Astrocyte (in vitro differentiated cells and primary cell): ENCODE measurements at places on chromosomes 2 and 18. TPM values are rescaled to one million over a fixed set of nuclear protein-coding genes. Genes with fewer than 3 reads are reported as not detected.

GRCh38 chr2:104890685-104891069 lies 36.8 kb downstream of the POU3F3 start:
- H3K27ac ChIP-seq = no peak overlapping the region
- no peaks in the 10 kb centered on the region for H3K36me3 ChIP-seq
- H3K4me1 ChIP-seq = no peaks in the 10 kb centered on the region
- H3K4me3 ChIP-seq = no peak overlapping the region

DNA sequence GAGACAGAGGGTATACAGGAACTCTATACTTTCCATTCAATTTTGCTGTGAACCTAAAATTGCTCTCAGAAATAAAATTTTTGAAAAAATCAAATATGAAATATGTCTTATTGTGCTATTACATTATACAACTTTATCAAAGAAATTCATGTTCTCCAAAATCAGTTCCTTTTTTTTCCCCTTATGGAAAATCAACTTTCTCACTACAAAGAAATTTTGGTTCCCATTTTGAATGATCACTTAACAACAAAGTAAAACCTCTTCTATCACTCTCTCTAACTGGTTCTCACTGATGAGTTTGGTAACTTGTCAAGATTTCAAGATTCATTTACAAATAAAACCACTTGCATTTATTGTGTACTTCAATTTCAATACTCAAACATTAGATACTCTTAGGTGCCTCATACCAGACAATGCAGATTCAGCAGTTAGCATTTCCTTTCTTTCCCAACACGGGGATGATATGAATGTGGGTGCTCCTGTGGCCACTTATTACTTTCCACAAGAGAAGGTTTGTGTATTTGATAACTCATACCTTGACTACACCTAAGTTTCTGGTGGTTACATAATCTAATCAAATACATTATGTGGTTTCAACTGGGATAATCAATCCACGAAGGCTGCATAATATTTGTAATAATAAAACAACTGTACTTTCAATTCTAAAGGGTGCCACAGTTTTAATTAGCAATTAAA lies 6.4 kb downstream of the PSME4 start:
- H3K4me1 ChIP-seq = peaks cover 13% of the 10 kb centered on the region
- DNase-seq = no peak
- H3K27ac ChIP-seq = no peak overlapping the region
- H3K4me3 ChIP-seq = no peak overlapping the region

DNA sequence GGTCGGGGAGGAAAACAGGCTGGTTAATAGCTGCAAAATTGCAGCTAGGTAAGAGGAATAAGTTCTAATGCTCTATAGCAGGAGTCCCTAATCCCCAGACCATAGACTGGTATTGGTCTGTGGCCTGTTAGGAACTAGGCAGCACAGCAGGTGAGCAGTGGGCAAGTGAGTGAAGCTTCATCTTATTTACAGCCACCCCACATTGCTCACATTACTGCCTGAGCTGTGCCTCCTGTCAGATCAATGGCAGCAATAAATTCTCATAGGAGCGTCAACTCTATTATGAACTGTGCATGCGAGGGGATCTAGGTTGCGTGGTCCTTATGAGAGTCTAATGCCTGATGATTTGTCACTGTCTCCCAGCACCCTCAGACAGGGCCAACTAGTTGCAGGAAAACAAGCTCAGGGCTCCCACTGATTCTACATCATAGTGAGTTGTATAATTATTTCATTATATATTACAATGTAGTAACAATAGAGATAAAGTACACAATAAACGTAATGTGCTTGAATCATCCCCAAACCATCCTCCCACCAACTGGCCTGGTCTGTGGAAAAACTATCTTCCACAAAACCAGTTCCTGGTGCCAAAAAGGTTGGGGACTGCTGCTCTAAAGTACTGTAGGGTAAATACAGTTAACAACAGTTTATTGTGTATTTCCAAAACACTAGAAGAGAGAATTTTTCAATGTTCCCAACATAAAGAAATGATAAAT lies 91.7 kb upstream of the TFCP2L1 start:
- peak; percentile 43 for DNase-seq
- peaks cover 4% of the 10 kb centered on the region for H3K4me1 ChIP-seq
- peaks cover 8% of the 10 kb centered on the region for H3K36me3 ChIP-seq
- H3K27me3 ChIP-seq = no peaks in the 10 kb centered on the region
- no peak overlapping the region for H3K4me3 ChIP-seq

GRCh38 chr2:237727363-237727762 lies 71.2 kb upstream of the RBM44 start:
- no peak overlapping the region for H3K27ac ChIP-seq
- H3K4me3 ChIP-seq = no peak overlapping the region
- peaks cover 34% of the 10 kb centered on the region for H3K4me1 ChIP-seq
- no peak for DNase-seq
- H3K27me3 ChIP-seq = no peaks in the 10 kb centered on the region

DNA sequence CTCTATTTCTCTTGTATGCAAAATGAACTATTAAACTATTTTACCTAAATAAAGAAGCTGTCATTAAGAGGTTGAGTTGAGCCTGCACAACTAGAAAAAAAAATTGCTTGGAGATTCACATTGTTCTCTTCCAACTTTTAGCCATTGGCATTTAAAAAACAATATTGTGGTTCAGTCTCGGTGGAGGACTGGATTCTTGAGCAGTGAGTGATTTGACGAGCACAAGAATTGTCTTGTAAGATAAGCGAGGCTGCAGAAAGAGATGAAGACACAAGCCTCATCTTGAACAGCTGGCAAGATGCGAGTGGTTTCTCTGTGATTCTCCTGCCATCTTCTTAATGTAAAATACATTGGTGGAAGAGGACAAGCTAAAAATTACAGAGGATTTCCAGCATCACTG lies 67.0 kb downstream of the GALR1 start:
- H3K4me1 ChIP-seq = peaks cover 5% of the 10 kb centered on the region
- DNase-seq = peak; percentile 9
- no peaks in the 10 kb centered on the region for H3K27me3 ChIP-seq

- H3K4me3 ChIP-seq = no peak overlapping the region
- no peaks in the 10 kb centered on the region for H3K36me3 ChIP-seq
Measured at GRCh38 chr18:12639990-12640880, 17.7 kb downstream of the SPIRE1 start.

GRCh38 chr2:86028766-86029381 lies 76.8 kb downstream of the POLR1A start:
- H3K4me1 ChIP-seq = no peaks in the 10 kb centered on the region
- no peak for DNase-seq
- no peak overlapping the region for H3K27ac ChIP-seq

- no peaks in the 10 kb centered on the region for H3K27me3 ChIP-seq
- H3K4me1 ChIP-seq = peaks cover 9% of the 10 kb centered on the region
- no peaks in the 10 kb centered on the region for H3K36me3 ChIP-seq
- peak overlapping the region; percentile 27 for H3K27ac ChIP-seq
- peak; percentile 58 for DNase-seq
- H3K4me3 ChIP-seq = no peak overlapping the region
Measured at GRCh38 chr2:65420712-65421431, 11.5 kb downstream of the SPRED2 start.

GRCh38 chr2:213420828-213421385 lies 136.6 kb downstream of the SPAG16 start:
- H3K27ac ChIP-seq = no peak overlapping the region
- no peaks in the 10 kb centered on the region for H3K4me1 ChIP-seq
- DNase-seq = no peak
- H3K36me3 ChIP-seq = no peaks in the 10 kb centered on the region
- no peak overlapping the region for H3K4me3 ChIP-seq
- H3K27me3 ChIP-seq = no peaks in the 10 kb centered on the region

Gene SERPINB4
- total RNA-seq = not detected in 2 replicates

Gene IL18R1
- total RNA-seq = 2.4 and 4.4 TPM in 2 replicates

Gene PLEKHH2
- total RNA-seq = 0.84 and 1.1 TPM in 2 replicates

Gene RAB6C
- total RNA-seq = 0.09 and 0.14 TPM in 2 replicates

Gene RGPD3
- 0.10 and 0.16 TPM in 2 replicates for total RNA-seq
